Esophagus squamous epithelium (tissue), 5 donors: ENCODE measurements at places on chromosomes 5 and 9. TPM values are rescaled to one million over a fixed set of nuclear protein-coding genes. Genes with fewer than 3 reads are reported as not detected.

Gene FAT2
- 86.5 TPM for total RNA-seq

Gene MAT2B
- 55.3 TPM for total RNA-seq

Gene PCDHB7
- not detected for total RNA-seq

Gene CD14
- 46.7 TPM for total RNA-seq
